GOT3 (cell line): ENCODE measurements at places on chromosomes 16 and 17.

DNA sequence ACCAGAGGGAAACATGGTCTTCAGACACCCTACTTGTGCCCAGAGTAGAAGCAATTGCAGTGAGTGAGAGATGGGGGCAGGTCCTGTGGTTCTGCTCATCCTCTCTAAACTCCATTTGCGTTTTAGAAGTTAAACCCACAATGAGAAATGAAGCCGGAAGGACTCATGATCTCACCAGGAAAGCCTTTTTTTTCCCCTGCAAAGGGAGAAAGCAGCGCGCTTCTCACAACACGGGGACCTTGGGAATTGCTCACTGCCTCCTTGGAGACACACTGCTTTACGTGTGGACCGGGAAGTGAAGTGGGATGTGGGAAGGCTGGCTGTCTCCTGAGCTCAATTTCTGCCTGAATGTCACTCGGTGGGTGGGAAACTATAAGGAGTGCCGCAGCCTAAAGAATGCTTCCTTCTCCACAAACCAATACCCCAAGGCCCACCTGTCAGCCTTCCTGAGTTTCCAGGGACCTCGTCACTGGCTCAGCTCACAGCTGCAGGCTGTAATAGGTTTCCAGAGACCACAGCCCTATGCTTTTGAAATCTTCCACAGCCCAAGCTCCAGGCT, 365.4 kb downstream of the XYLT1 start:
- DNase-seq = no peak

DNA sequence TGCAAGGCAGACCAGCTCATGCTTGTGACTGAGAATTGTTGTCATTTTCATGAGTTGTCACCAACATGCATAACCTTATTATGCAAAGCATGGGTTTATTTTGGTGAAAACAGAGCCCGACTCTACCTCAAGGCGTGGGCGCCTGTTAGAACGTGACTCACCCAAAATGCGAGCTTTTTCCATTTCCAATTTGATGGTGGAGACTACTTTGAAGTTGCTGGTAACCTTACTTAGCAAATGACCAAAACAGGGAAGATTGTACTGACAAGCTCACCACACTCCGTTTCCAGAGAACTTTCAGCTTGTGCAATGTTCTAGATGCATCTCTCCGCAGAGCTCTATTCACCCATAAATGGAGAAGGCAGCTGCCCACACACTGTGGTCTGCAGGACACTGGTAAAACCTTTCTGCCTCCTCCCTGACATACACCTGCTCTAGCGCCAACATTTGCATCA, 284.5 kb downstream of the MAF start:
- no peak for DNase-seq

DNA sequence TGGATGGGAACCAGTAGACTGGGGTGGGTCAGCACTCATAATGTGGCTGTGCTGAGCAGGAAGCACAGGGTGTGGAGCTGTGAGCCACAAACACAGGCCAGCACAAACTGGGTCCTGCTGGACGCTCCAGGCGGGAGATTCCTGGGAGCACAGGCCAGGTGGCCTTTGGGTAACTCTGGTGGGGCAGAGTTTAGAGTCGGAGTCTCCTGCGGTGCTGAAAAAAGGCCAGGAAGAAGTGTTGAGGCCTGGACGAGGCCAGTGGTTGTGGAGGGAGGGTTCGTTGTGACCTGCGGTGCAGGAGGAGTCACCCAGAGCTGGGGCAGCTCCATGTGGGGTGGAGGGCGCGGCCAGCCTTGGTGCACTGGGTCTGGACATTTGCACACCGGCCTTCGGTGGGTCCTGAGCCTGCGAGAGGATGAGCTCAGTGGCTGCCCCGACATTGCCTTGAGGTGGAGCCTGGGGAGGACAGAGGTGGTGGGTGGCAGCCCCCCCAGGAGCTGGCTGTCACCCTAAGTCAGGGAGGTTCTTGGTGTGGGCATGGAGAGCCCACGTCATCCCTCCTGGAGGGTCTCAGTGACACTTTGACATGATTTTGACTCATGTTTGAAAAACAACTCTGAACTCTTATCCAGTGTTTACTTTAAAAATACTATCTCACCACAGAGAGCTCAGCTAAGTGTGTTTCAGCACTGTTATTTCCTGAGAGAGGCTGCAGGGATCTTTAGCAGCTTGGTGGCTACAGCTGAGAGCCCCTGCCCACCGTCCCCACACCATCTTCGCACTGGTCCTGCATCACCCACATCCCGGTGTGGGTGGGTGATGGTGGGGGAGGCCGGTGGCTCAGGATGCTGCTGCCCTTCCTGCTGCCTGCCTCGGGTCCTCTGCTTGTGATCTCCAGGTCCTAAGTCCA, 98.7 kb downstream of the NPIPB11 start:
- no peak for DNase-seq

GRCh38 chr17:6583411-6583810, 27.1 kb upstream of the PITPNM3 start:
- no peak for DNase-seq

DNA sequence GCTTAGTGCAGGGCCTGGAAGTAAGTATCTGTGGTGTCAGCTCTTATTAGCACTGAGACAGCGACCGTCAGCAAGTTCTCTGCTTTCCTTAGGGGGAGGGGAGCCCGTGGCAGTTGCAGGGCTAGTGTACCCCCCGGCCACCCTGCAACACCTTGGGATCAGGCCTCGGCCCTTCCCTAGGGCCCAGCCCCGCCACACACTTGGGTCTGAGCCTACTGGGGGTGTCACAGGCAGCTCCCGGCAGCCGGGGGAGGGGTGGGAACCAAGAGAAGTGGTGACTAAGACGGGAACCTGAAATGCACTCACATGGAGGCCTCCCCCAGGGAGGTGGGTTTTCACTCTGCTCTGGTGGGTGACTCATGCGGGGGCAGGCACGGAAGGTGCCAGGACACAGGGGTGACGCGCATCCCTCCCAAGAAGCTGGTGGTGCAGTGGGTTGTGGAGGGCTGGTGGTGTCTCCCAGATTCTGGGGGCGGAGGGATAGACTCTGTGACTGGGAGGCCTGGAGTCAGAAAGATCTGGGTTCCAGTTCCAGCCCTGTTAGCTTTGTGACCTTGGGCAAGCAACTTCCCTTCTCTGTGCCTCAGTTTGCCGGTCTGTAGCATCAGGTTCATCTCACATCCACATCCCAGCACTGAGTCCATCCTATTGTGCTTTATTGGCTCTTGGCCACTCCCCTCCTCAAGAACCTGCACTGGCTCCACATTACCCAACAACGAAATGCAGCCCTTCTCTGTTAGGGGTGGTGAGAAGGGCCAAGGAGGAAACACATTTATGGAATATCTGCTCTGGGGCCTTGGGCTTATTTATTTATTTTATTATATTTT, 44.5 kb downstream of the LAT start:
- peak; percentile 87 for DNase-seq

DNA sequence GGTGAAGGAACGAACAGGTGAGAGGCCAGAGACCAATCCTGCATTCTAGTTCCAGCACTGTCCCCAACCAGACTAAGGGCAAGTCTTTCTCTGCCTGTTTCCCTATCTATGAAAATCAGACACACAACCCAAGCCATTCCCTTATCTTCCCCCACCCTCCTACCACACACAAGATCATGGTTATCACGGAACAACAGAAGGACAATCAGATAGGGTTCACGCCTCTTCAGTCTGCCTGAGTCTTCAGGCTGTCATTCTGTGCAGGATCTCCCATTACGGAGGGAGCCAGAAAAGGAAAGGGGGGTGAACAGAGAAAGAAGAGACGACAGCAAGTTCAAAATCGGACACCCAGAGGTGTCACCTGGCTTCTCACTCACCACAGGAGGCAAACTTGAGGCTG, 11.1 kb downstream of the TLE7 start:
- DNase-seq = no peak

- no peak for DNase-seq
Observed at GRCh38 chr17:77323413-77324171, 182.8 kb downstream of the SEC14L1 start.

DNA sequence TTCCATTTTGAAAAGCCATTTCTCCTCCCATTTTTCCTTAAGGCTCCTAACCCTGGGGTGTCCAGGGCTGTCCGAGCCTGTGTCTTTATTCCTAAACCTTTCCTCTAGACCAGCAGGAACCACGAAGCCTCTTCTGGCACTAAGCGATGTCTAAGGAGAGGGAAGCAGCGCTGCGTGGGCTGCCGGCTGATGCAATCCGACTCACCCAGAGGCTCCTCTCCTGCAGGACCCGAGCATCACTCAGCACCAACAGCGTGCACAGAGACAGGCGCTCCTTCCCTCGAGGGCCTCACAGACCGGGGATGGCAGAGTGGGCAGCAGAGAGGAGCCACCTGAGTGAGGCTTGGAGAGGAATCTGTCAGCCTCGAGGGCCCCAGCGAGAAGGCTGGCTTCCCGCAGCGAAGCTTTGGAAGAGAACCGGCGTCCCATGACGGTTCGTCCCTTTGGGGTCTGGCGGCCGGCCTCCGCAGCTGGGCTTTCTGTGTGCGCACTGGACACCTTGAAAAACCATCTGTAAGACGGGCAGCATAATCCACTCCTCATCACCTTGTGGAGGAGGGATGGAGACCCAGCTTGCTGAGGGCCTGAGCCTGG, 174.3 kb downstream of the FOXL1 start:
- no peak for DNase-seq

DNA sequence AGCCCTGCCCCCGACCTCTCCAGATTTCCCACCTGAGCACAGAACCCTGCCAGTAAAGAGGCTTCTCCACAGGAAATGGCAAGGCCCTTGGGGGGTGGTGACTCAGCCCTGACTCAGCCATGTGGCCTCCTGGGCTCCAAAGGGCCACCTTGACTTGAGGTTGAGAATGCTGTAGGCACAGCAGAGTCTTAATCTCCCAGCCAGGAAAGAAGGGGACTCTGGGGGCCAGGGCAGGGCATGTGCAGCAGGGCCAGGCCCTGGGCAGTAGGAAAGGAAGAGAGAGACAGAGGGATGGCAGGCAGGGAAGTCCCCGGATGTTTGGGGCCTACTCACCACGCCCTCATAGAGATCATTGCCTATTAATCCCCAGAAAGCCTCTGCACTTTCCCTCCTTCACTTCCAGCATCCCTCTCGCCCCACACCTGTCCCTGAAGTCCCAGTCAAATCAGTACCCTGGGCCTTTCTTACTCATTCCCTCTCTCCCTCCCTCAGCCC, 4.8 kb upstream of the ITGA3 start:
- DNase-seq = peak; percentile 40

DNA sequence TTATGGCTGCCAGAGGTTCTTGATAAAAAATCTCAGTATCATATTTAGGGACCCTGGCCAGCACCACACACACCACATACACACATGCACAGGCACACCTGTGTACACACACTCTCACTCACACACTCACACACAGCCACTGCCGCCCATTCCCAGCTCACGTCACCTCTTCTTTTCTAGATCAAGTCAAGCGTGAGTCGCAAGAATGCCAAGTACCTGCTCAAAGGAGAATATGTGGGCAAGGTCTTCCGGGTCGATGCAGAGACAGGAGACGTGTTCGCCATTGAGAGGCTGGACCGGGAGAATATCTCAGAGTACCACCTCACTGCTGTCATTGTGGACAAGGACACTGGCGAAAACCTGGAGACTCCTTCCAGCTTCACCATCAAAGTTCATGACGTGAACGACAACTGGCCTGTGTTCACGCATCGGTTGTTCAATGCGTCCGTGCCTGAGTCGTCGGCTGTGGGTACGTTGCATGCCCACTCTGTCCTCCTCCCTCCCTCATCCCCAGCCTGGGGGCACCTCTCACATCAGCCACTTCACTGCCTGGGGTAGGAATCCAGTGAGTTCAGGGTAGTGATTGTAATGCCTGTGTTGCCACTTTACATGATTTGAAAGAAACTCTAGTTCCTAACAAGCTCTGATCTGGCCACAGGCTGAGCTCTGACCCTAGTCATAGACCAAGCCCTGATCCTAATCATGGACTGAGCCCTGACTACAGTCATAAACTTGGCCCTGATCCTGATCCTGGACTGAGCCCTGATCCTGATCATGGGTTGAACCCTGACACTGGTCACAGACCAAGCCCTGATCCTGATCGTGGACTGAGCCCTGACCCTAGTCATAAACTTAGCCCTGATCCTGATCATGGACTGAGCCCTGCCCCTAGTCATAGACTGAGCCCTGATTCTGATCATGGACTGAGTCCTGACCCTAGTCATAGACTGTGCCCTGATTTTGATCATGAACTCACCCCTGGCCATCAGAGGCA, 20.4 kb downstream of the CDH5 start:
- DNase-seq = no peak

- DNase-seq = no peak
Observed at GRCh38 chr17:9810100-9810949, 11.6 kb downstream of the GSG1L2 start.

DNA sequence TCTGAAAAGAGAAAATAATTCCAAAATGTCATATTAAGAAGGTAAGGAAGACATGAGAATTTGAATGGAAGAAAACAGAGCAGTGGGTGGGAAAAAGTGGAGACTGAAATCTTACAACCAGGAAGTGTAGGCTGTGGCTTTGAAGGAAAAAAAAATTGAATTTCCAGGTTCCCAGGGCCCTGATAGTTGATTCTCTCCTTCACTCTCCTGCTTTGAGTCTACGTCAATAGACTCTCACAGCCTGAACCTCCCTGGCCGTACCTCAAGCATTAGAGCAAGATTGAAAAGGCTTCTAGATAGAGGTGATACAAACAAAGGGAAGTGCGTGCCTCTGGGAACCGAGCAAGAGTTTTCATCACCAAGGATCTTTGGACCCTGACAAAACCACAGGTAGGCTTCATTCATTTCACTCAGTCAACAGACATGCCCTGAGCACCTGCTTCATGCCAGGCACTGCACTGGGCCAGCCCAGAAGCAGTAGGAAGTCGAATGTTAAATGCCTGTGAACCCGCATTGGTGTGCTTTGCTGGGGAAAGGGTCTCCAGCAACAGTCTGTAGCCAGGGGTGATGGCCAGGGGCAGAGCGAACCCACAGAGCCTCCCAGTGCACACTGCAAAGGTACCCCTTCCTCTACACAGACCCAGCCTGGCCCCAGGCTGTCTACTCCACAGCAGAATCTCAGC, 163.9 kb downstream of the SLC39A11 start:
- no peak for DNase-seq

- DNase-seq = no peak
Observed at GRCh38 chr16:1745181-1745899, 26.0 kb downstream of the NME3 start.
